ENCODE measurements at places on chromosomes 7 and 10.

DNA sequence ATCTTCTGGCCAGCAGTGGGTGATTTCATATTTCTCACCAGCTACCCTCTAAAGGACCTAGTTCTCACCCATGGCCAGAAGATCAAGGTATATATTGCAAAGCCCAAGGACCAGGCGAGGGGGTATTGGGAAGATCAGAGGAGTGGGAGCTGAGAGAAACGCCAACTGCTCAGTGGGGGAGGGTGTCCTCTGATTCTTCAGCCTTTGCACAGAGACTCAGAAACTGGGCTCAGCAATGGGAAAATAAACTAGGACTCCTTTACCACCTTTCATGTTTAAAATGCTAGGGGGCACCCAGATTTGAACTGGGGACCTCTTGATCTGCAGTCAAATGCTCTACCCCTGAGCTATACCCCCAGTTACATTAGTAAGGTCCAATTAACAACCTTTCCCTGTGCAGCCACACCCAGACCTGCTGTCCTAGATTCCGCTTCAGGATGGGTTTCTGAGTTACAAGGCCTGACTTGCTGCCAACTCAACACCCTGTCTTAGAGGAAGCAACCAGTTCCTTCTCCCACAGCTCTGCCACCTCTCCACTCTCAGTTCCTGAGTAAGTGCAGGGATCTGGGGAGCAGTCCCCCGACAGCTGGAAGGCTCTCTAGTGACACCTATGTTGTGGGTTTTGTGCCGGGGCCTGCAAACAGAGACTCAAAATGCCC is 93.5 kb downstream of the ZNF783 start:
- DNase-seq: no peak

GRCh38 chr10:9294132-9294663 is 1239.7 kb downstream of the GATA3 start:
- DNase-seq: no peak

DNA sequence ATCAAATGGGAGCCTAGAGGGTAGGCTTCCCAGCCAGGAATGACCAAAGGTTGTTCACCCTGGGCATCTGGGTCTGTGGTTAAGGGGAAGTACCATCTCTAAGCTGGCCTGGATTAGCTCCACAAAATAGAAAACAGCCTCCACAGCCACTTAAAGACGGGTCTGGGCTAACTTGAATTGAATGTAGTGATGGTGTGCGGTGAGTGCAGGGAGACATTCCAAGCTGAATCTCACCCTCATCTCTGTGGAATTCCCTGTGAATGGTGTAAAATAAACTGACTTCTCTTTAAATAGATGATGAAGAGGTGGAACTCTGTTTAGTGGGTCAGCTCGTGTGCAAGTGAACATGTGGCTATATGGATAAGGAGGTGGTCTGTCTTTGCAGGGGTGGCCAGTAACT is 251.0 kb downstream of the DYNC1I1 start:
- no peak for DNase-seq

DNA sequence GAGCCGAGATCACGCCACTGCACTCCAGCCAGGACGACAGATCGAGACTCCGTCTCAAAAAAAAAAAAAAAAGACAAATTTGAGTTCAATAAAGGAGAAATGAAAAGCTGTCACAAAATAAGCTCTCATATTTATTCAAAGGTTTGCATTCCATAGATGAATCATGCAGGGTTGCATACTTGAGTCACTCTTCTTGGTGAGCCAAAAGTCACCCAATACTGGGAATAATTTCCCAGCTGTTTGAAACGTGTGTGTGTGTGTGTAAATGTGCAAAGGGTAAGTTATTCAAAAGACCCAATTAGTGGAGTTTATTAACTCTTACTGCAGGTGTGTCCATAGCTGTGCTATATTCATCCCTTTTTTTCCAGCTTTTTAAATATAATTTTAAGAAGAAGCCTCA is 297.7 kb downstream of the CCDC3 start:
- DNase-seq: no peak

GRCh38 chr10:58157076-58157766 is 110.5 kb downstream of the IPMK start:
- no peak for DNase-seq

GRCh38 chr7:112020800-112021199 is 185.4 kb downstream of the DOCK4 start:
- no peak for DNase-seq

GRCh38 chr7:93811198-93811597 is 79.4 kb downstream of the TFPI2 start:
- DNase-seq: no peak

DNA sequence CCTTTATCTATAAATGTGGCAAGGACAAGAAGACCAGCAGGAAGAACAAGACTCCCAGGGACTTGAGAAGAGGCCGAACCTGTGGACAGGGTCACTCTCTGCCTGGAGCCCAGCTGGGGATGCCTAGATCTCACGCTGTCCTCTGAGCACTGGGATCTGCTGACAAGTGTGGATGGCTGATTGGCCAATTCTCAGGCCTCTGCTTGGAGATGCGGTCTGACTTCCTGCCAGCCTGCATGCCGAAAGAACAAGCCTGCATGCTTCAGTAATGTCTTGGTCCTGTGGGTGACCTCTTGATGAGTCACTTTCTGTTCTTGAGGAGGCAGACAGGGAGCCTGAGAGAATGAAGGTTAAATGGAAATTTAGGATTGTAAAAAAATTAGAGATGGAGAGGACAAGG is 84.7 kb downstream of the TMEM178B start:
- DNase-seq: no peak

- no peak for DNase-seq
These were observed 33.4 kb downstream of the PTPN12 start for GRCh38 chr7:77570330-77571011.

DNA sequence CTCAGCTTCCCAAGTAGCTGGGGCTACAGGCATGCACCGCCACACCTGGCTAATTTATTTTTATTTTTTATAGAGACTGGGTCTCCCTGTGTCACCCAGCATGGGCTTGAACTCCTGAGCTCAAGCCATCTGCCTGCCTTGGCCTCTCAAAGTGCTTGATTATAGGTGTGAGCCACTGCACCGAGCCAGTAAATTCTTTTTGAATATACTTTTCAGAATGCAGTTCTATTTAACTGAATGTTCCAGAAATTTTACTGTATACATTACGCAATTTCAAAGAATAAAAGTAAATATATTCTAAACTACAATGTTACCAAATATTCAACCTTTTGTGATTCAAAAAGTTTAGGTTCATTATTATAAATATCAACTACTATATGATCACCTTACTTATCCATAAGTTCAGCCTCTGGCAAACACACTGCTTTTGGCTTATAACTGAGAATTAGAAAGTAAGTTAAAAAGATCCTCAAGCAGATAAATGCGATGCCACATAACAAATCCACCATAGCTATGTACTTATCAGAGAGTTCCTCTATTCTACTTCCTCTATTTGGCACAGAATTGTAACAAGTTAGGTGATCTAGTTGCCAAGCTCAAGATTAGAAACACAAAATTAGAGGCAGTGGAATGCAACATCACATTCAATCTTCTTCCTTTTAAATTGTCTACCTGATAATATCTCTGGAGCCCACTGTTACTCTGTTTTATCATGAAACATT is 118.2 kb downstream of the ANK3 start:
- no peak for DNase-seq

- no peak for DNase-seq
These were observed 30.0 kb downstream of the ELFN1 start for GRCh38 chr7:1700086-1700485.
